ENCODE measurements at places on chromosomes 2 and 18.

DNA sequence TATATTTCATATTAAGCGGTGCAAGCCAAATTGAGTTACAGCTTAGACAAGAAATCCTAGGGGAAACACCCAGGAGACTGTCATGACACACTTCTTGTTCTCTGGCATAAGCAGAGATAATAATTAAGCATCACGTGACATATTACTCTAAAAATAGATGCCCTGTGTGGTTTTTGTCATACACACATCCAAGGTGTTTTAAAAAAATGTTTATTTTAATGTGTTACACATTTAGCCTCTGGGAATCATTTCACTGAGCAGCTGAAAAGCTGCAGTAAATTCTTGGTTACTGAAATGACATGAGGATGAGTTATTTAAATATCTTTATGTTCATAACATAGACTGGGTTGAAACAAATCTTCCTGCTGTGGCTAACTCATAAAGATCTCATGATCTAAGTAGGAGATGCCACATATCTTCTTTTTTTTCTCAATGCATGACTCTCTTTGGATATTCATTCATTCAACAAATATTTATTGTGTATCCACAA lies 38.0 kb upstream of the ERMN start:
- DNase-seq: peak; percentile 0

GRCh38 chr2:26845021-26845420 lies 2.9 kb upstream of the DPYSL5 start:
- DNase-seq: no peak

DNA sequence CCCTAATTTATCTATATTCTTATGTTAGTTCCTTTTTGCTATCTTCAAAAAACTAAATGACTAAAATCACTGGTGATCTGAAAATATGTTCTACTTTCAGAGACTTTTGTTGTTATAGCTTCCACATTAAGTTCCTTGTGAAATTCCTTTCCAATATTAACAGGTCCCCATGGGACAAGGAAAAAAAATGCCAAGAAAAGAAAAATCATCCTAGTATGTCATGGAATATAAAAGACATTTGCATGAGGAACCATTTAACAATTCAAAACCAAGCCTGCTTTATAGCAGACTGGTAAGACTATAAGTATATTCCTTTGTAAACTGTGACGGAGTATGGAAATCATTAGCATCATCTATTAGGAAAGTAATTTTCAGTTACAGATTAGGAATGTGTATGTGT lies 48.1 kb downstream of the COBLL1 start:
- no peak for DNase-seq

- DNase-seq: no peak
These were observed 489.5 kb downstream of the IRS1 start for GRCh38 chr2:226310146-226310545.

DNA sequence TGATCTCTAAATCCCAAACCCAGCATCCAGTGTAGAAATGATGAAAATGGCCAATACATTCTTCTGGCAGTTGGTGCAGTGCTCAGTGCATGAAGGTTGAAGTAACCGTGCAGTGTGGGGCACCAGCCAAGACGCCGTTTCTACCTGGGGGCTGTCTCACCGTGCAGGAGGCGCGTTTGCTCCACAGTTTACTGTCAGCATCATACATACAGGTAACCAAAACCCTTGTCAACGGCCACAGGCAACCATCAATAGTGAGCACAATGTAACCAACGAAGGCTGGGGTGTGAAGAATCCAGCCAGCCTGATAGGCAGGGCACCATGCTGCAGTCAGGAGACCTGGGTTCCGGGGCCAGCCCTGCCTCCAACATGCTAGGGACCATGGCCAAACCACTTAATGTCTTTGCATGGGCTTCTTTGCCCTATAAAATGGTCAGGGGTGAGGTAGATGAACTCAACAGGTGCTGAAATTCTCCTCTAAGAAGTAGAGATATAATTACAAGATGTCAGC lies 127.5 kb upstream of the ID2 start:
- DNase-seq: no peak

DNA sequence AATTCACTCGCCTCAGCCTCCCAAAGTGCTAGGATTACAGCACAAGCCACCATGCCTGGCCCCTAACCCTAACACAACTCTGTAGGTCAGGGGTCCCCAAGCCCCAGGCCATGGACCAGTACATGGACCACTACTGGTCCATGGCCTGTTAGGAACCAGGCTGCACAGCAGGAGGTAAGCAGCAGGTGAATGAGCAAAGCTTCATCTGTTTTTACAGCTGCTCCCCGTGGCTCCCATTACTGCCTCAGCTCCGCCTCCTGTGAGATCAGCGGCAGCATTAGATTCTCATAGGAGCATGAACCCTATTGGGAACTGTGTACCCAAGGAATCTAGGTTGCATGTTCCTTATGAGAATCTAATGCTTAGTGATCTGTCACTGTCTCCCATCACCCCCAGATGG lies 201.7 kb downstream of the NRP2 start:
- no peak for DNase-seq

DNA sequence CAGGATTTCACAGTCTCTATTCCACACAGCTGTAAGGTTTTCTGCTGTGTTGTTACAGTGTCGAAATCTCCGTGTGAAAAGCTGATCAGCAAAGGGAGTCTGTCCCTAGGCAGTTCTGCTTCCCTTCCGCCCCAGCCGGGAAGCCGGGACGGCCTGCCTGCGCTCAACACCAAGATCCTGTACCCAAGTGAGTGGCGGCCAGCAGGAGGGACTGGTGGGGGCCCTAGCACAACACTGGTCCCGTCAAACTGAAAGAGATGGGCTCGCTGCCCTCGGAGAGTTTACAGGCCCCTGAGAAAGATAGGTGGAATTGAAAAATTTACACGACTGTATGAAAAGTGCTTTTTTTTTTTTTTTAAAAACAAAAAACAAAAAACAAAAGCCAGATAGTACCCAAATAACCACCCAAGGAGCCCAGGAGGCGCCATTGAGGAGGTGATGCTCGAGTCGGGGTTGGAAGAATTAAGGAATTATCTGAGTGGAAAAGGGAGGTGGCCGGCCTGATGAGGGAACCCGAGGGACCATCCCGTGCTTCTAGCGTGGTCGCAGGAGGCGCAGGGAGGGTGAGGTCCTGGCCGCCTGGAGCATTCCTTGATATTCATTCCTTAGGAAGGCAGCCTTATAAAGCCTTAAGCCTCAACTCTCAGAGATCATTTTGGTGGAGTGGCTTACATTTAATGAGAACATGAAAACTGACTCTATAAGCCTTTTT lies 96.7 kb downstream of the DGKD start:
- no peak for DNase-seq

GRCh38 chr18:57953883-57954282 lies 90.1 kb upstream of the NEDD4L start:
- no peak for DNase-seq

GRCh38 chr2:207240649-207241048 lies 74.9 kb upstream of the KLF7 start:
- DNase-seq: no peak

- peak; percentile 91 for DNase-seq
These were observed 1.4 kb downstream of the TRIB2 start for GRCh38 chr2:12718015-12718671.

GRCh38 chr2:159136391-159136790 lies 150.1 kb downstream of the WDSUB1 start:
- no peak for DNase-seq

All from NCI-H1417 (cell line).